T-helper 9 cell (primary cell): ENCODE measurements at places on chromosomes 3 and 15.

DNA sequence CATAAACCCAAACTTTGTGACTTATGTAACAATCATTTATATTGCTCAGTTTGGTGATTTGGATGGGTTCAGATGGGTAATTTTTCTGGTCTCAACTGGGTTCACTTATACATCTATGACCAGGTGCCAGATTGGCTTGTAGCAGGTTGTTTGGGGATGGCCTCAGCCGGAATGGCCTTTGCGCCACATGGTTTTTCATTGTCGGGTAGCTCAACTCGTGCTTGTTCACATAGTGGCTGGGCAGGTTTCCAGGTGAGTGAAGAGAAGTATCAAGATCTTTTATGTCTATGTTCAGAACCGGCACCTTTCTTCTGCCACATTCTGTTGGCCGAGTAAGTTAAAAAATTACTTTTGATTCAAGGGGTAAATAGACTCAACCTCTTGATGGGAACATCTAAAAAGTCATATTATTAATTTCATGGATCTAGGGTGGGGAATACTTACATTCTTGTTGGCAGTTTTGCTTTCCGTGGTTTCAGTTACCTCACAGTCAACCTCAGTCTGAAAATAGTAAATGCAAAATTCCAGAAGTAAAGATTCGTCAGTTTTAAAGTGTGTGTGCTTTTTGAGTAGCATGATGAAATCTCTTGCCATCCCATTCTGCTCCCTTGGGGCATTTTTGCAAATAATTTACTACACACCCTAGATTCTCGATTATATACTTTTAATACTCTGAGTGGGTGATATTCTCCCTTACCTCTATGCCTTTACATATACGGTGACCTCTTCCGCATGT lies 745.7 kb upstream of the CCDC54 start:
- no peak for DNase-seq

DNA sequence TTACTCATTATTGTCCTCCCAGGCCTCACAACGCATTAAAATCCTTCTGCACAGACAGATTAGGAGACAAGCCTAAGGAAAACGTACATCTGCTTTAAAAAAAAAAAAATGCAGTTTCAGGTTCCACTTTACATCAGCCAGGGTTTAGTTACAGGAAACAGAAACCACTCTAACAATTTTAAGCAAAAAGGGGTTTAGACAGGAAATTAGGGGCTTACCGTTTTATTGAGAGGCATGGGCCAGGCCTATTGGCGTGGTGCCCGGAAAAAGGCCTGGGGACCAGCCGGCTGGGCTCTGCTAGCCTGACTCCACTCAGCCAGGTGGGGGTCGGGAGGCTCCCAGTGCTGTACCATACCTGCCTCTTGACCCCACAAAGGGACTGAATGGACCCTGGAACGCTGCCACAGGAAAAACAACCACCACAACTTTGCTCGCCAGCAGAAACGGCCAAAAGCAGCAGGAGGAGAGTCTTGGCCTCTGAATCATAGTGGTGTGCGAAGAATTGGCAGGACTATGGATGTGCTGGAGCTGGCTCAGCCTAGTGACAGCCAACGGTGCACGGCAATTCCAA lies 124.3 kb downstream of the CHSY1 start:
- no peak for DNase-seq

DNA sequence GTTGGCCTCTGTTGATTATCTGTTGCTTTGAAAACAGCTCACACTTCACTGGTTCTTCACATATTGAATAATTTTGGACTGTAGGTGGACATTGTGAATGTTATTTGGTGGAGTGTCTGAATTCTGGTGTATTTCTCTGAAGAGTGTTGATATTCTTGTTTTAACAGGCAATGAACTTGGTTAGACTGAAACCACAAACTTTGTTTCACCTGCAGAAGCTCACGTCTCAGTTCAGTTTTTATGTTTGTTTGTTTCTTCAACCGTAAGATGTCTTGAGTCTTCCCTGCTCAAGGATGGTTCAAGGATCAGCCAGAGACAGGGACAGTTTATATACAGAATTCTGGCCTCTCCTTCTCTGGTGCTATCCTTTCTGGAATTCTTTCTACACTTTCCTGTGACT lies 43.6 kb downstream of the C3orf20 start:
- DNase-seq, result no peak

DNA sequence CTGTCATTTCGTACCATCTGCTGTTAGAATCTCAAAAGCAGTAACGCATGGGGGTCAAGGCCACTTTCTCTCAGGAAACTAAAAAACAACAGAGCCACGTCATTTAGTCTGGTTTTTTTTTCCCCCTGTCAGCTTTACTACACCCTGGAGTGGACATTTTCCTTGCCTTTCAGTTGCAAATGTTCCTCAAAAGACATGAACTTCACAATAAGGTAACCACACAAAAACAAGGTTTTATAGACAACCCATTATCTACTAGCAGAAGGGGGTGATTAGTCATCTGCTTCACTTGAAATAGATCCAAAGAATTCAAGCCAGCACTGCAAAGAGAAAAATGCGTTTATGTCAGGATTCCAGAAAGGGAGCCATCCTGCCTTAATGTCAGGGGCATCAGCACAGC lies 171.8 kb upstream of the CDIN1 start:
- DNase-seq, result no peak

DNA sequence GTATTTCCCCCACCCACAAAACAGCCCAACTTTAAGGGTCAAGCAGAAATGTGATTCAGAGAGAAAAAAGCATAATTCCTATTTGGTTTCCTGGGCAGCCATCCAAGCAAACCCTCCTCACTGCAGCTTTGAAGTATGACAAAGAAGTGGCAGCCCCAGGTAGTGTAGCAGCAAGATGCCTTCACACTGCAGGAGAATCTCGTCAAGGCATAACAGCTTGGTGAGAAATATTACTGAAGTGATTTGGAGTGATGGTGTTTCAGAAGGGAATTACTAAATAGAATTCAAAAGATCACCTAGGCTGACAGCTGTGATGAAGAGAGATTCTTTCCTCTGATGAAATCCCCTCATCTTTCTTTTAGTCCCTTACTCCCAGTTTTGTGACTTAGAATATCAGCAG lies 173.9 kb downstream of the PYDC2 start:
- no peak for DNase-seq

- DNase-seq, result no peak
Measured at GRCh38 chr3:38566215-38566528, 70.0 kb downstream of the EXOG start.

DNA sequence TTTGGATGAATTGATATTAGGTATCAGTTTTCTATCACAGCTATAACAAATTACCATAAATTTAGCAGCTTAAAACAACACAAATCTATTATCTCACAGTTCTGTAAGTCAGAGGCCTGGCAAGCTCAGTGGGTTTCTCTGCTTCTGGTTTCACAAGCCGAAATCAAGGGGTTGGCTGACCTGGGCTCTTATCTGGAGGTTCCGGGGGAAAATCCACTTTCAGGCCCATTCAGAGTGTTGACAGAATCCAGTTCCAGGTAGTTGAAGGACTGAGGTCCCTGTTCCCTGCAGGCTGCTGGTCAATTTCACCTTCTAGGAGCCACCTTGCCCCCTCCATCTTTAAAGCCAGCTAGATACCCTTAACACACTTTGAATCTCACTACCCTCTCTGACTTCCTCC lies 11.1 kb upstream of the HHATL start:
- DNase-seq, result no peak

DNA sequence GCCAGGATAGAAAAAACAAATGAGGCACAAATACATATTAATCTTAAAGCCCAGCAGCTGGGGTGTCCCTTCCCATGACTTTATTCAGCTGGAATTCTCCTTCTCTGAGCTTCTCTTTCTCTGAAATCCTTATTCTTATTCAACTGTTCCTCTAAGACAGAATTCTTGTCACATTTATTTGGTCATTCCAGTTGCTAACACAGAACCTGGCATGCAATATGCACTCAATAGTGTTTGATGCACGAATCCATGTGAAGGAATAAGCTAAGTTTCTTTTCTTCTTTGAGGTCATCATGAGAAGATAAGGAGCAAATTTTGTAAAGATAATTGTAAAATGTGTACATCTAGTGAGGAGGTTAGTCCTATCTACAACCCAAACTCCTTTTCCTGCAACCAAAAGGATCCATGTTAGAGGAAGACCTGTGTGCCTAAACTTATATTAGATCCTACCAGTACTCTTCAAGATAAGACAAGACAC lies 154.2 kb upstream of the KCNMB2 start:
- no peak for DNase-seq

DNA sequence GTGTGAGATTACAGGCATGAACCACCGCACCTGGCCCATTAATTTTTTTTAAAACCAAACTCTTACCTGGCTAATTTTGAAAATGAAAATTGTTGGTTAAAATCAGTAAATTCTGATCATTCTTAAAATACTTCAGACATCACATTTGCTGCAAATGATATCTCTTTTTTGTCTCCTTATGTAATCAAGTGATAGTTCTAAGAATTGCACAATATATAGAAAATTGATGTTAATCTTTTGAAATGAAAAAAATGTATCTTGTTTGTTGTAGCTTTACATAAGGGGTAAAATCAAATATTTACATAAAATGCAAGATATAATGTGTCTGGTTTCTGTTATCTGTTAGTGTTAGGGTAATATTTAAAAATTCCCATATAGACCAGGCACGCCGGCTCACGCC lies 5.0 kb downstream of the GTPBP8 start:
- DNase-seq, result no peak
